Omental fat pad (tissue), 4 donors: ENCODE measurements at places on chromosomes 5 and 9.

DNA sequence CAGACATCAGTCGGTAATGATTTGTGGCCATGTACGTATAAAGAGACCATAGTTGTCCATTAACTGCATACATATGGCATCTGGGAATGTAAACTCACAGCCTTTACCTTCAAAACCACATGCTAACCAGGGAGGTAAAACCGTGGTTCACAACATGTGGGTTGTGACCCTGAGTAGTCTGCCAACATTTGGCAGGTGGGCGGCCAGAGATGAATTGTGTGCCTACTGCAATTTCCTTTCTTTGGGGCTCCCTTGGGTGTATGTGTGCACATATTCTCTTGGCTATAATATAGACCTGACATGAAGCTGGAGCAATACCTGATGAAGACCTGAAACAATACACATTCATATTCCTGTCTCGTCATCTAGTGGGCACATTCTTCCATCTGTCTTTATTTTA, 396.0 kb downstream of the MLLT3 start:
- DNase-seq, result no peak

GRCh38 chr5:31976169-31976568, 197.9 kb downstream of the GOLPH3 start:
- DNase-seq, result no peak

GRCh38 chr5:154677921-154678320, 77.3 kb upstream of the LARP1 start:
- no peak for DNase-seq

DNA sequence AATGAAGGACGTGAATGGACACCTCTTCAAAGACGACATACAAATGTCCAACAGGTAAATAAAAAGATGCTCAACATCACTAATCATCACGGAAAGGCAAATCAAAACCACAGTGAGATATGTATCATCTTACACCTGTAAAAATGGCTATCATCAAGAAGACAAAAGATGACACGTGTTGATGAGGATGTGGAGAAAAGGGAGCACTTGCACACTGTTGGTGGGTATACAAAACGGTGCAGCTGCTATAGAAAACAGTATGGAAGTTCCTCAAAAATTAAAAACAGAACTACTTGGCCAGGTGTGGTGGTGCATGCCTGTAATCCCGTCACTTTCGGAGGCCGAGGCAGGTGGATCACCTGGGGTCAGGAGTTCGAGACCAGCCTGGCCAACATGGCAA, 47.9 kb downstream of the STK10 start:
- DNase-seq, result no peak

GRCh38 chr9:94560237-94560636, 5.4 kb downstream of the PCAT7 start:
- DNase-seq, result no peak

- DNase-seq, result no peak
These were observed 14.8 kb upstream of the CTNNA1 start for GRCh38 chr5:138738399-138738798.

DNA sequence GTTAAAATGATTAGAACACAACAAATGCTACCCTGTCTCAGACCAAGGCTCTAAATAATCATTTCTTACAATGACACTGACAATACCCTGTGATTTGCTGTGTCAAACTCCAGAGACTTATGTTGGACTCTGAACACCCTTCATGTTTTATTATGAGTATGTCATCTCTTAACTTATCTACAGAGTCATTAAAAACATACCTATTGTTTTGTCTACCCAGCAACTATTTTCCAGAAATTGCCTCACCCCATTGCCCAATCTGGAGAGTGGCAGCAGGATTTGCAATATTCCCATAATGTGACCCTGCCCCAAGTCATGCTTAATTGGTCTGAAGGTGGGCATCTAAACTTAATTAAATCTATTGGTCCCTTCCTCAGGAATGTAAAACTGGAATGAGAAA, 23.0 kb upstream of the KIF2A start:
- no peak for DNase-seq

DNA sequence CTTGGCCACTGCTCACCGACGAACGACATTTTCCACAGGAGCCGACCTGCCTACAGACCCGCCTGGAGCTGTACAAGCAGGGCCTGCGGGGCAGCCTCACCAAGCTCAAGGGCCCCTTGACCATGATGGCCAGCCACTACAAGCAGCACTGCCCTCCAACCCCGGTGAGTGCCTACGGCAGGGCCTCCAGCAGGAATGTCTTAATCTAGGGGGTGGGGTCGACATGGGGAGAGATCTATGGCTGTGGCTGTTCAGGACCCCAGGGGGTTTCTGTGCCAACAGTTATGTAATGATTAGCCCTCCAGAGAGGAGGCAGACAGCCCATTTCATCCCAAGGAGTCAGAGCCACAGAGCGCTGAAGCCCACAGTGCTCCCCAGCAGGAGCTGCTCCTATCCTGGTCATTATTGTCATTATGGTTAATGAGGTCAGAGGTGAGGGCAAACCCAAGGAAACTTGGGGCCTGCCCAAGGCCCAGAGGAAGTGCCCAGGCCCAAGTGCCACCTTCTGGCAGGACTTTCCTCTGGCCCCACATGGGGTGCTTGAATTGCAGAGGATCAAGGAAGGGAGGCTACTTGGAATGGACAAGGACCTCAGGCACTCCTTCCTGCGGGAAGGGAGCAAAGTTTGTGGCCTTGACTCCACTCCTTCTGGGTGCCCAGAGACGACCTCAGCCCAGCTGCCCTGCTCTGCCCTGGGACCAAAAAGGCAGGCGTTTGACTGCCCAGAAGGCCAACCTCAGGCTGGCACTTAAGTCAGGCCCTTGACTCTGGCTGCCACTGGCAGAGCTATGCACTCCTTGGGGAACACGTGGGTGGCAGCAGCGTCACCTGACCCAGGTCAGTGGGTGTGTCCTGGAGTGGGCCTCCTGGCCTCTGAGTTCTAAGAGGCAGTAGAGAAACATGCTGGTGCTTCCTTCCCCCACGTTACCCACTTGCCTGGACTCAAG, 1.5 kb downstream of the CSF2 start:
- no peak for DNase-seq

DNA sequence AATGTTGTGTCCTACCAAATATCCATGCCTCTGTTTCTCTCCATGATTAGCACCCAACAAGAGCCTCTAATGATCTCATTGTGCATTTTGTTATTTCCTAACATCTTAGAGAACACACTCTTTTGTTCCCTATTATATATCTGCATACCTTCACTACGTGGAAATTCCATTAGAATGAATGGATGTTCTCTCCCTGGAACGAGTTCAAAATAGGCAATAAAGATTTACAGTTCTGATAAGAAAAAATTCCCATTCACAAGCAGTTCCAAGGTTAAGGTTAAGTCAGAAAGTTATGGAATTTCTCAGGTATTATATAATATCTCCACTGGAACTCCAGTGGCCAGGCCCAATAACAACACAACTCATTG, 83.7 kb downstream of the TRPM6 start:
- DNase-seq, result no peak

GRCh38 chr5:74233571-74233970, 407.0 kb downstream of the ENC1 start:
- DNase-seq, result no peak

DNA sequence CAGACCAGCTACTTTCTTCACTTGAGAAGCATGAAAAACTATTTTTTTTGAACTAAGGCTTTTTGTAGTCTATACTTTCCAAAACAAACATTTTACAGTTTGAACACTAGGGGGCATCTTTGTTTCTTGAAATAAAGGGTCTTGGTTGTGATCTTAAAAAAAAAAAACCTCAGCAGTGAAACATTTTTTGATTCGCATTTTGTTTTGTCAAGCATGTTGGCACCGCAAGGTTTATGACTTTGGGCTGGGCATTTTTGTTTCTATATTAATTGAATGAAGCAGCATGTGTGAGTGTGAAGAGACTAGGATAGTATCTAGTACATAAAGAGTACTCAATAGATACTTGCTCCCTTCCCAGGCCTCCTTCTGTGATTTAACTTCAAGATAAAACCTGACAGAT, 31.6 kb upstream of the ACOT12 start:
- DNase-seq, result no peak

- no peak for DNase-seq
These were observed 147.7 kb downstream of the BARX1 start for GRCh38 chr9:93807166-93808074.

DNA sequence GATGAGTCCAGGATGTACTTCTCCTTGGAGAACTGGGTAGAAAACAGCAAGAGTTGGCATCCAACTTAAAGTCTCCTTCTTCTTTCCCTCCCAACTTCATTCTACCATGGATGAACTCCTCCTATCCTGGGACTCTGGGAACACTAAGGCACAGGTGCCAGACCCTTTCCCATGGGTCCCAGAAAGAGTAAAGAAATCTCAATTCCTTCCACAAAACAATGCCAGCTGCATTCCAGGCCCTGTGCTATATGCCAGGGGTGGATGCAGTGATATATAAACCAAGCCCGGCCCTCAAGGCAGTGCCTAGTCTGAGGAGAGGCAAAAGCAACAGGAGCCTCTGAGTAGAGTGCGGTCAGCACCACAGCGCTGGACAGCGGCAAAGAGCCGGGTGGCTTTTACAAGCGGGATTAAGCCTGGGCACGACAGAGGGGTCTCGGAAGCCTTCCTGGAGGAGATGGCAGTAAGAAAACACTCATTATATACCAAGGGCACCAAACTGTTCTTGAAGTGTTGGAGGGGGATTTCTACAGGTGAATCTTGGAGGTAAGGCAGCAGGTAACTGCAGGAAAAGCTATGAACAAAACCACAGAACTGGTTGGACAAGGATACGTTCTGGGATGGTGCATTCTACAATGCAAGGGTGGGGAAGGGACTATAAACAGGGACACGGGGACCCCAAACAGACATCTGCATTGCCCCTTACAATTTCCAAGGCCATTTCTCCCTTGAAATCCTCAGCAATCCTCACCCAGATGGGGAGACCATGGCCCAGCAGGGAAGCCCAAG, 16.4 kb upstream of the TOR2A start:
- no peak for DNase-seq

DNA sequence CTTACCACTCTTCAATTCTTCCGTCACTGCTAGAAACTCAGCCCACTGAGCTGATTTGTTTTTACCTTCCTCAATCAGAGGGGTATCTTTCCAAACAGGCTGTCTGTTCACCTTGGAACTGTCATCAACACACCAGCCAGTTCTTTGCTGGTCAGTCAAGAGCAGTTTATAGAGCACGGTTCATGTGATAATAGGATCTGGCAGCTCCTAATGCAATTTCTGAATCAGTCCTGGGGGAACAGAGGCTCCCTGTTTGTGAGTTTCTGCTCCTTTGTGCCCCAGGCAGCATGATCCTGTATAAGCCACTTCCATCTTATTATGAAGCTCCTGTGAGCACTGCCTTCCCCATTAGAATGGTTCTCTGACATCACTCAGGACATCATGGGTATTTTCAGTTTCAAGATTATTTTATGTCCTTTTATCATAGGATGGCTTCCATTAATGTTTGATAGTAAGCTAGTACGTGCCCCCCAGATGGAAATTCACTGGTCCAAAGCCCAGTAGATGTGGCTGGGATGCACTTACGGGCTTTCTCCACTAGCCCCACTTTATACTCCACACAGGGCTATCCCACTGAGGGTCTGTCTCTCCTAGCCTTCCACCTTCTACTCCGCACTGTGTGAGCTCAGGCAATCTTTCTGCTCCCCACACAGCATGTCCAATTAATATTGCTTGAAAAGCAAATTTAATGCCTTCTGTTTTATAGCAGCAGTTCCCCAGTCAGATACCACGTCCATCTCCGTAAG, 85.5 kb upstream of the SPIN1 start:
- no peak for DNase-seq

DNA sequence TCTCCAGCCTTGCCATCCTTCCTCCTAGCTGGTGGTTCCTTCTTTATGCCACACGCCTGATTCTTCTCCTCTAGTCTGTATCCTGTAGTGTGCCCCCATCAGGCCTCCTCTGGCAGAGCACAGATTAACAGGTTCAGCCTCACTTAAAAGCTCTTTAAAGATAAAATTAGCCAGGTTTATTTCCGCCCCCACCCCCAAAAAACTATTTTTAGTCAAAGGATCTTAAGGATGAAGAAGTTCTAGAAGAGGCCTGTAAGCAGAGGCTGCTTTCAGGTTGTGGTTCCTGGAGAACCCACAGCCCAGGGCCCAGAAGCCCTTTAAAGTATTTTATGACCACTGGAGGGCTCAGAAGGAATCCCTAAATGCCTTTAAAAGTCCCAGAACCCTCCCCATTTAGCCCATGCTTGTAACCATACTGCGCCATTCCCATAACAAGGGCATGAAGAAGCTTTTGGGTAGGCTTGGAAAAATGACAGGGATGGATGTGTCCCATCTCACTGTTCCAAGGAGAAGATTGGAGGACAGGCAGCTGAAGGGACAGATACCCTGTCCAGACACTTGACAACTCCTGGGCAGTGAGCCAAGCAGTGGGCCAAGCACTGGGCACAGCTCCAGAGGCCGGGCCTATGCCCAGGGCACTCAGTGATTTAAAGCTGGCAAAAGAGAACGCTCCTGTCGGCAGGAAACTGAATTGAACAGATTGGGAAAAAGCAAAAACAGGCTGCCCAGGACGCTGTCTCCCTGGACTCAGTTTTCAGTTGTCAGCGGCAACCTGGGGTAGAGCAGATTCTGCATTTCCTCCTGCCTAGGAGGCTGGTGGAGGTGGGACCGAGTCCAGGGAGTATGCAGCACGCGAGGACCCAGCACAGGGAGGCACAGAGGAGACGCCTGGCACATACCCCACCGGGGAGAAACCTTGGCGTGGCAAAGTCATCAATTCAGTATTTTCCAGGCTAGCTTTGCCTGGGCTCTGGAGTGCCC, 106.3 kb upstream of the SSBP2 start:
- peak; percentile 28 for DNase-seq

DNA sequence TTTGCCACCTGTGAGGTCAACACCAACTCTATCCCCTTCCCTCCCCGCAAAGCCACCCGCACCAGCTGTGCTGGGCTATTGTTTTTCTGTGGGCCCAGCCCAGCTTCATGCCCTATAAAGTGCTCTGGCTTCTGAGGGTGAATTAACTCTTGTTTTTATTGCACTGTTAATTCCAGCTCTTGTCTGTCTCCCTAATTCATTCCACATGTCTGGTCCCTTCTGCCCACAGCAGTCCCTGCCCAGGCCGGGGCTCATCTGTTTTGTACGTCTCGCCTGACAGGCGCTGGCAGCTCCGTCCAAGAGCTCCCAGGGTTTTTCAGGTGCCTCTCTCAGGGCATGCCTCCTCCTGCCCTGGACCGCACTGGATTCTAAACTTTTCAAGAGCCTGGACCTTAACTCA, 118.9 kb downstream of the PDZD2 start:
- DNase-seq, result no peak

DNA sequence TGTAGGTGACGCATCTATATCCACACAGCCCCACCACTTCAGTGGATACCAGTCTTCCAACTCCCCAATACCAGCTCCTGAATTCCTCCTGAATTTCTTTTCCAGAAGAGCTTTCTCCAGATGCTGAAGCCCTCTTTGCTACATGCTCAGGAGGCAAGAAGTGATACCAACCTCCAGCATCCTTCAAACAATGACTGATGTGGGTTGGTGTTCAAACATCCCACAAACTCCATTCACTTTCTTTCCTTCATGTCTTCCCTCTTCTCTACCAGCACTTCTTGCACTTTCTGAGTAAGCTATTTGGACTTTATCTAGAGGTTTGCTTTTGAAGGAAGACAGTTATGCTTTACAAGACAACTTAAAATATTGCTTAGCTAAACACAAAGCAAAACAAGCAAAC, 179.9 kb upstream of the RORB start:
- no peak for DNase-seq

GRCh38 chr5:74722271-74722670, 37.2 kb downstream of the HEXB start:
- DNase-seq, result no peak
